ENCODE measurements at places on chromosomes 1 and 21.

DNA sequence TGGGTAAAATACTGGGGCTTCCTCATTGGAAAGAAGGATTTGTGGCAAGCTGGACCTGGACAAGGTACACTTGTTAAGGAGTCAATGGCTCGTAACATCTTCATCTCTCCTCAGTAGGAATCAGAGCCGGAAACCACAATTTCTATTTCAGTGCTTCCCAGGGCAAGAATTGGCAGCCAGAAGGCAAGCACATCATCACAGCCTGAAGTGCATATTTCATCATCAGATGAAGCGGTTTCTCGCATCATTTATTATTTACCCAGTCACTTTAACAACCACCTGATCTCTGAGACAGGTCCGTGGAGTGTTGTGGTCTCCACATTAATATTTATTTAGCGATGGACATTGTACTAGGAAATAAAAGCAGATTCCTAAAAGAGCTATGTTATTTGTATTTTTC, 55.0 kb downstream of the KCNJ15 start:
- no peak for DNase-seq

- DNase-seq = no peak
Observed at GRCh38 chr1:84675106-84675505, 15.2 kb downstream of the SSX2IP start.

DNA sequence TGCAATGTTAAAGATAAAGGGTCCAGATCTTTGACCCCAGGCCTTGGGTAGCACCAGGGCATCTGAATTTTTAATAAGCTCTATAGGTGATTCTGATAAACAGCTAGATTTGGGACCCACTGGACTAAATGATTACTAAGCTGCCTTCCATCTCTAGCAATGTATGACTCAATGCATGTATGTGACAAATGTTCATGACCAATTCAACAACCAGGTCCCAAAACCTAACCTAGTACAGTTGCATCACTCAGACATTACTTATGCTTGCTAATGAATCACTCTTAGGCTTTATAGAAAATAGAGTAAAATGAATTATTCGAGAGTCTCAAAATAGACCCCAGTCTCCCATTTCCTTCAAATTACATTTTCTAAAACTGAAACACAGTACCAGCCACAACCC, 35.5 kb downstream of the RCAN1 start:
- peak; percentile 82 for DNase-seq

GRCh38 chr21:42080788-42081083, 9.6 kb downstream of the UMODL1 start:
- DNase-seq = peak; percentile 89

DNA sequence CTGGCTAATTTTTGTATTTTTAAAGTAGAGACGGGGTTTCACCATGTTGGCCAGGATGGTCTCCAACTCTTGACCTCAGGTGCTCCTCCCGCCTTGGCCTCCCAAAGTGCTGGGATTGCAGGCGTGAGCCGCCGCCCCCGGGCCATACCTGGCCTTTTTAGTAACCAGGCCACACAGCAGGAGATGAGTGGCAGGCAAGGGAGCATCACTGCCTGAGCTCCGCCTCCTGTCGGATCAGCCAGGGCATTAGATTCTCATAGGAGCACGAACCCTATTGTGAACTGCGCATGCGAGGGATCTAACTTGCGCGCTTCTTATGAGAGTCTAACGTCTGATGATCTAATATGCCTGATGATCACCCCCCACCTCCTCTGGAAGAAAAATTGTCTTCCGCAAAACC, 308.7 kb upstream of the PRMT6 start:
- no peak for DNase-seq

Measured in fibroblast of skin of scalp (primary cell).